ENCODE measurements at places on chromosomes 7 and 10.

DNA sequence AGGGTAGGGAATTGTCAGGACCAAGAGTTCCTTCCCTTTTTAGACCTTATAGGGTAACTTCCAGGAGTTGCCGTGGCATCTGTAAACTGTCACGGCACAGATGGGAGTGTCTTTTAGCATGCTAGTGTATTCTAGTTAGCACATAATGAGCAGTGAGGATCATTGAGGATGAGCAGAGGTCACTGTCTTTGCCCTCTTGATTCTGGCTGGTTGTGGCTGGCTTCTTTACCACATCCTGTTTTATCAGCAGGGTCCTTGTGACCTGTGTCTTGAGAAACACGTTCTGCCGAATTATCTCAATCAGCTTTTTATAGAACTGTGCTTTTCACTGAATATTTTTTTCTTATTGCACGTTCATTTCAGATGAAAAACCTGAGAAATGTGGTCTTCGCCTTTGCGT is 41.5 kb downstream of the MINPP1 start:
- no peak for DNase-seq

DNA sequence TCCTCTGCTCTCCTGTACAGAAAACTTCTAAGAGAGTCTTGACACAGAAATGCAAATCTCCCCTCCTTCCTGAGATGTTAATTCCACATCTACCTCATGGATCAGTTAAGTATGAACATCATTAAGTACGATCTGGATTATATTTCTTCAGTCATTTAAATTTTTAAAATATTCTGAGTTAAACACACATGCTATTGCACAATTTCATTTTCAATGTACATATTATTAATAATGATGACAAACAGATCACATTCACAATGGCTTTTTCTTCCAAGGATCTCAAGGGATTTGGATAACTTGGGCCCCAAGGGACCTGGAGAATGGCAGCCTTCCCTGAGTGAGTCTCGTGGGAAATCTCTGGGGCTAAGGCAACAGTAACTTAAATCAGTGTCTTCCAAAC is 16.2 kb downstream of the BEND7 start:
- DNase-seq, result no peak

DNA sequence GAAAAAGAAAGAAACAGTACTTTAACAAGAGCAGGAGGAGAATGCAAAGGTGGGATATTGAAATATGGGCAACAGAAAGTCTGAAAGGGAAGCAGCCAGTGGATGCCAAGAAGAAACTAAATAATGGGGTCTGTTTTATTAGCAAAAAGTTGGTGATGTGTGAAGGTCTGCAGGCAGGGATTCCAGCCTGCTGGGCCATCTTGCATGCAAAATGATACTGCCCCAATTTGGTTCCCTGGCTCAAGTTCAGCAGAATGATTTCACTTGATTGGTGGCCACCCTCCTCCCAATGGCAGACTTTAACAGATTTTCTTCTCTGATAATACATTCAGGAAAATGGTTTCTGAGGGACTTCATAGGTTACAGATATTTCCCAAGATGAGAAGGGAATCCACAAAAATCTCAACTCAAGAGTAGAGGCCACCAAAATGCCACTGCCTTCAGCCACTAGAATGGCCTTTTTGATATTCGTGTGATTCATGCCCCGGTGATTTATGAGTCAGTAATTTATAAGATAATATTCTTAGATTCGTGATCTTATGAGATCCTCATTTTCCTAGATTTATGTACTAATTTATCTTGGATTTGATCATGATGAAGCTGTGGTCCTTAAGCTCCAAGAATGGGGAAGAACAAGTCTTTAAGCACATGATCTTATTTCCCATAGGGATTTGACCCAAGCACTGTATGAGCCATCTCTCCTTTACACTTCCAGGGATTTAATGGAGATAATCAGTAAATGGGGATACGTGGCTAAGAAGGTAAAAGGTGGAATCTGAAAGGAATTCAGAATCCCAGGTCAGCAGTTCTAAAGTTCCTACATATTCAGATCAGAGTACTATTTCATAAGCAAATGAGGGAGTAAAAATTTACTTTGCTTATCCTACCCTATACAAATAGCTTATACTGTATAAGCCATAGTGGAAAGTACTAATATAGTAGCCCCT is 32.3 kb upstream of the ADD3 start:
- no peak for DNase-seq

- no peak for DNase-seq
Observed at GRCh38 chr10:76774987-76775603, 862.5 kb downstream of the KCNMA1 start.

GRCh38 chr10:117942226-117942625 is 104.5 kb downstream of the RAB11FIP2 start:
- DNase-seq, result no peak

DNA sequence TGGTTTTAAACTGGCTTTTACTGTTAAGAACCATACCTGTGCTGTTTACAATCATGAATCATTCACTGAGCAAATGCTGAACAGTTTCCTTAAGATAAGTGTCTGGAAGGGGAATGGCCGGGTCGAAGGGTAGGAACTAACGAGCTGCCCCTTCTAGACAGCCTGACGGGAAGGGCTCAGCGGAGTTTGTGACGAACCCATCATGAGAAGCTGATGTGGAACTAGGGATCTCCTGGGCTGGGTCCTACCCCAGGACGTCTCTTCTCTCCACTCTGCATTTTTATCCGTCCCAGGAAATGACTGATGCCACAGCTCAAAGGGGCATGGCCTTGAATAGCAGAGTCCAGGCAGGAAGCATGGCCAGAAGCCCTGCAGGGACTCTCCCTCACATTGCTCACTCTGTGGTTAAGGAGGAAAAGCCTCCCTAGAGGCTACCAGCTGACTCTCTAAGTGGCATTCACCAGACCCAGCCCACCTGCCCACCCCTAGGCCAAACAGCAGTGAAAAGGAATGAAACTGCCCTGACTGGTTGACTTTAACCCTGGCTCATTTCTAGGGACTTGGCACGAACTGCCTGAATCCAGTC is 112.0 kb downstream of the PFKFB3 start:
- DNase-seq, result no peak

GRCh38 chr7:110944966-110945644 is 145.8 kb upstream of the LRRN3 start:
- DNase-seq, result no peak

DNA sequence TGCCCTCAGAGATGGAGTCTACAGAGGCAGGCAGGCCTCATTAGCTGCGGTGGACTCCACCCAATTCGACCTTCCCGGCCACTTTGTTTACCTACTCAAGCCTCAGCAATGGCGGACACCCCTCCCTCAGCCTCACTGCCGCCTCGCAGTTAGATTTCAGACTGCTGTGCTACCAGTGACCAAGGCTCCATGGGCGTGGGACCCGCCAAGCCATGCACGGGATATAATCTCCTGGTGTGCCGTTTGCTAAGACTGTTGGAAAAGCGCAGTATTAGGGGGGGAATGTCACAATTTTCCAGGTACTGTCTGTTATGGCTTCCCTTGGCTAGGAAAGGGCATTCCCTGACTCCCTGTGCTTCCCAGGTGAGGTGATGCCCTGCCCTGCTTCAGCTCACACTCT is 252.3 kb downstream of the ARL4A start:
- no peak for DNase-seq

- no peak for DNase-seq
Observed at GRCh38 chr7:90756366-90756765, 160.2 kb downstream of the CDK14 start.

DNA sequence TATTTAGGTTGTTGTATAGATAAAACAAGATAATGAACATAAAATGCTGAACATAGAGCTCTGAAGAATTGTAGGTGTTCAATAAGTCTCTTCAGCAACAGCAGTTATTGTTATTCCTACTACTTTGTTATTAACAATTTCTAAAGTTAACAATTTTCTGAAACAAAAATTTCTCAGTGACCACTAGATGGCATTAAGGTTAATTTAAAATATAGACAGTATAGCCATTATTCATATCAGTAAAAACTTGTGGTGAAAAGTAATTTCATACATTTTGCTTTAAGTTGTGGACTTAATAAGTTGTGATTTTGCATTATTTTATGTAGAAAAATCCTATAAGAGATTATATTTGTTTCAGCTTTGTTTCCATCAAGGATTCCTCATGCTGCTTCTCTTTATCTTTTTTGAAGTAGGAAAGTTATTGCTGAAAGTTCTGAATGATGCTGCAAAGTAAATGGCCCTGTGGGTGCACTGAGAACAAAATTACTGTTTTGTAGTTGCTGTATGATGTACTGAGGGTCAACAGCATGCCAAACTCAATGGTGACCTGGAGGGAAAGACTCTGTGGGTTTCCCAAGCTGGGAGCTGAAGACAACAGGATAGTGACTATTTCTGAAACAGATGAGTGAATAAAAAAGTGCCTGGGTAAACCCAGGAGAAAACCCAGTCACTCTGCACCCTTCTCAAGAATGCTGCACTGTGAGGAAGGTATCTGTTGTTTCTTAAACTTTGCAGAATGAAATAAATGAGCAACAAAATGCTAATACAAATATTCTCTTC is 253.6 kb downstream of the KIF20B start:
- no peak for DNase-seq

DNA sequence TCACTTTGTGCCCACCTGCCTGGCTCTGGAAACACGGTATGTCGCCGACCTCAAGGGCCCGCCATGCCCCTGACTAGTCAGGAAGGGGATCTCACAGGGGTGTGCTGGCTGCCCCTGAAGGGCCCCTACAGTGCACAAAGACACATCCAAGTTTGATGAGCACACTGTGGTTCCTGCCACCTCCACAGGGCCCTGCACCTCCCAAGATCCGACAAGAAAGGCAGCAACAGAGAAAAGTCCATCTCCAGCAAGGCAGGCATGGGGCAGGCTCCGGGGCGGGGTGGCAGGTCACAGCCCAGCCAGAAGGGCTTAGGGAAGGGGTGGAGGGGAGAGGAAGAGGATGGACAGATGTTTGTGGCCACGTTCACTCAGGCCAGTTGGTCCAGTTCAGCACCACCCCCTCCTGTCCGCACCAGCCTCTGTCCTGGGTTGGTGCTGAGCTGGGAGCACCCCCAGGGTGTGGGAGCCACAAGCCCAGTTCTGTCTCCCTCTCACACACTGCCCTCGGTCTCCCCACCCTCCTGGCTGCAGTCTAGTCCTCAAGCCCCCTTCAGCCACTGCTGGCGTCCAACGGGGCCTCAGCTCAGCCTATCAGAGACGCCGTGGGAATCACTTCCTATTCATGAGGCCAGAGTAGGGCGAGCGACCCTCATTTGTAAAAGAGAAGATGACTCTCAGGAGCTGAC is 11.5 kb downstream of the DRGX start:
- no peak for DNase-seq

DNA sequence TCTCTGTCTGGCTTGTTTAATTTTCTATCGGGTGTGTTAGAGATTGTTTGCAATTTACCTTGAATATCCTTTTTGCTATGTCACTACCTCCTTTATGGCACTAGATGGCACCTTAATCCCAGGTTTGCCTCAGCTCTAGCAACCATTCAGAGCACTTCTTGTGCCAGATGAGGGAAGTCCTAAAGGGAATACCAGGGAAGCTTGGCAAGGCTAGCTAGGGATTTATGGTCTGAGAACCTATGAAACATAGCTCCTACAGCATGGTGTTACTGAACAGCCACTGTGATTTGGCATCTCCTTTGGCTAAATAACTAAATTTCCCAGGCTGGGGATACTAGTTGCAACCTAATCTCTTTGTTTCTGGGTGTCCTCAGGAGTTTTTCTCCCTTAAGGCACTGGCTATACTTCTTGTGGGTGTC is 69.0 kb upstream of the VOPP1 start:
- no peak for DNase-seq

GRCh38 chr7:98877692-98878364 is 504 bp upstream of the TRRAP start:
- DNase-seq, result peak; percentile 13

DNA sequence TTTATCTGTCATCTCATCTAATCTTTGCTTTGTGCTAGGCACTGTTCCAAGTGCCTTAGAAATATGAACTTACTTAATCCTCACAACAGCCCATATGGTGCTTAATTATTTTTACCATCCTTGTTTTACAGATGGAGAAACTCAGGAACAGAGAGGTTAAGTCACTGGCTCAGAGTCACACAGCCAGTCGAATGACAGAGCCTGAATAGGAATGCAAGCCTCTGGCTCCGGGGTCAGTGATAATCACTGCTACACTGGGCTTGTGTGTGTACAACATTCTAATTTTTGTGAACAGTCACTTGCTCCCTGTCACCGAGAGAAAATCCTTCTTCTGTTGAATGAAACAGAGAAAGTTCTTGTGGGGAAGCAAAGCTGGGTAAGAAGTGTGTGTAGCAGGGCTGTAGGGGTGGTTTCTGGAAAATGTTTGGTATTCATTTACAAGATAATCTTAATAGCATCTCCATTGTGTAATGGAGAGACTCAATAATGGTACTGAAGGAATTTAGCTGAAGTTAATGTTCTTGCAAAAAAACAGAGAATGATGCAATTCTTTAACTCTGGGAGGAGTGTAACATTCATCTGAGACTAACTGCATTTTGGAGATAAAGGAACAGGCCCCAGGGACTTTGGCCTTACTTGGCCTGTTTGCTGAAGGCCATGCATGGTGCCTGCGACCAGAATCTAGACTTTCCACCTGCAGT is 290.6 kb downstream of the FRMD4A start:
- DNase-seq, result no peak

- DNase-seq, result no peak
Observed at GRCh38 chr7:44636926-44637325, 30.5 kb downstream of the OGDH start.

DNA sequence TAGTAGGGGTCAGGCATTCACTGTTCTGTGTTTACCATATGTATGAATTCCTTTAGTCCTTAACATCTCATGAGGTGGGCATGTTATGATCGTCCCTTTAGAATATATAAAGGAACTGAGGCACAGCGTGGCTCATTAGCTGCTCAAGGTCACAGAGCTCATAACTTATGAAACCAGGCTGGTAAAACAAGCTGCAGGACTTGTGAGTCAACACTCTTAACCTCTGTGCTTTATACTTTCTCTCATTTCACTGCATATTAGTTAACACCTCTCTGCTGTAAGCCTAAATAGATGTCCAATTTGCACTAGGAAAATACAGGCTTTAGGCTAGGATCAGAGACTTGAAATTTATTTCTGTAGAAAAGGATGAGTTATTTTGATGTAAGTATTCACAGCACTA is 180.3 kb upstream of the HDAC9 start:
- no peak for DNase-seq

- DNase-seq, result no peak
Observed at GRCh38 chr10:118793545-118793944, 38.8 kb upstream of the CACUL1 start.

- DNase-seq, result no peak
Observed at GRCh38 chr10:125629758-125630376, 53.1 kb downstream of the TEX36 start.

DNA sequence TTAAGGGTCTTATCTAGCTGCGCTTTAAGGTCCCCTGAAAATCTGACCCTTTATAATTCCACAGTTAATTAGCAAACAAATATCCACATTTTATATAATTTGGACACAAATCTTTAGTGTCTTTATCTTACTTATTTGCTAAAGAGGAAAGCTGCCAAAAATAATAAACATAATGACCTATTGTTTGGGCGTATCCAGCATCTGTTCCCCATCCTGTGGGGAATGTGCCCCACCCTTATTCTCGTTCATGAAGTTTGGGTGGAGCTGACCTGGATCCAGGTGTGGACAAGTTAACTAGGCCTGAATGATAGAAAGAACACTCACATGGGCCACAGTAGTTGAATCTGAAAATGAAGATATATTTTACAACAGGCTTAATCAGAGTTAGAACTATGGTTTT is 218.3 kb downstream of the CRPPA start:
- no peak for DNase-seq

- no peak for DNase-seq
Observed at GRCh38 chr7:80721883-80722615, 83.6 kb downstream of the CD36 start.

Measured in T-helper 17 cell (primary cell).